ENCODE measurements at places on chromosomes 3 and 15. TPM values are rescaled to one million over a fixed set of nuclear protein-coding genes. Genes with fewer than 3 reads are reported as not detected.

THAP10 gene
- total RNA-seq: 0.37 TPM

SOX2 gene
- total RNA-seq: not detected

THRB gene
- 0.86 TPM for total RNA-seq

ZNF774 gene
- 1.4 TPM for total RNA-seq

ANP32A gene
- total RNA-seq: 153 TPM

KLHL6 gene
- total RNA-seq: 72.6 TPM

GRIP2 gene
- not detected for total RNA-seq

CIB2 gene
- 3.8 TPM for total RNA-seq

SNUPN gene
- 23.5 TPM for total RNA-seq

SLC9C1 gene
- 0.49 TPM for total RNA-seq

PODXL2 gene
- total RNA-seq: 4.0 TPM

HDC gene
- not detected for total RNA-seq

NANOGP8 gene
- not detected for total RNA-seq

KPNA4 gene
- total RNA-seq: 55.1 TPM

HGD gene
- total RNA-seq: 0.91 TPM

FGD5 gene
- 0.12 TPM for total RNA-seq

RPP25 gene
- total RNA-seq: 4.4 TPM

ACY1 gene
- 11.6 TPM for total RNA-seq

EAF1 gene
- 19.8 TPM for total RNA-seq

USP13 gene
- total RNA-seq: 11.9 TPM

PRR23C gene
- not detected for total RNA-seq

NLGN1 gene
- total RNA-seq: not detected

COMMD4 gene
- 63.5 TPM for total RNA-seq

IL17RE gene
- 0.34 TPM for total RNA-seq

ITIH4 gene
- total RNA-seq: 38.5 TPM

MUC13 gene
- total RNA-seq: not detected

GP9 gene
- not detected for total RNA-seq

DCUN1D1 gene
- total RNA-seq: 35.5 TPM

WDR53 gene
- 18.2 TPM for total RNA-seq

RHCG gene
- not detected for total RNA-seq

FOXL2NB gene
- not detected for total RNA-seq

EFCAB12 gene
- 6.2 TPM for total RNA-seq

SEMA7A gene
- 39.0 TPM for total RNA-seq

MESP2 gene
- not detected for total RNA-seq

INKA1 gene
- 25.8 TPM for total RNA-seq

NEK10 gene
- total RNA-seq: 0.49 TPM

CLDN16 gene
- not detected for total RNA-seq

STARD5 gene
- 17.2 TPM for total RNA-seq

LMAN1L gene
- total RNA-seq: 1.1 TPM

GOLGA8K gene
- total RNA-seq: 0.49 TPM

HDAC11 gene
- total RNA-seq: 6.1 TPM
